ENCODE measurements at places on chromosomes 7 and 10.

DNA sequence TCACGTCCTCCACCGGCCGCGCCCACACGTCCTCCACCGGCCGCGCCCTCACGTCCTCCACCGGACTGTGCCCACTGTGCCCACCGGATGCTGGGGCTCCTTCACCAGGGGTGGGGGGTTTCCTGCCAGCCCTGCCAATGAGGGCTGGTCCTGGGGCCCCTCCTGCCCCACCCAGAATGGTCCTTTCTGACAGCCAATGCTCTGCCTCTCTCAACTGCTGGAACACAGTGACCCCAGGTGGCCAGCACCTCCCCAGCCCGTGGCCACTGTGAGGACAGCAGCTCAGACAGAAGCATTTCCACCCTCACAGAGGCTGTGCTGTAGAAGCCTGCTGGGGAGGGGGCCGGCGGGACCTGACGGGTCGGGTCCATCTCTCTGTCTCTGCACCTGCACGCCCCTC, 90.1 kb upstream of the DNAAF5 start:
- DNase-seq: no peak

- DNase-seq: no peak
Measured at GRCh38 chr7:115965236-115965635, 65.3 kb downstream of the TFEC start.

DNA sequence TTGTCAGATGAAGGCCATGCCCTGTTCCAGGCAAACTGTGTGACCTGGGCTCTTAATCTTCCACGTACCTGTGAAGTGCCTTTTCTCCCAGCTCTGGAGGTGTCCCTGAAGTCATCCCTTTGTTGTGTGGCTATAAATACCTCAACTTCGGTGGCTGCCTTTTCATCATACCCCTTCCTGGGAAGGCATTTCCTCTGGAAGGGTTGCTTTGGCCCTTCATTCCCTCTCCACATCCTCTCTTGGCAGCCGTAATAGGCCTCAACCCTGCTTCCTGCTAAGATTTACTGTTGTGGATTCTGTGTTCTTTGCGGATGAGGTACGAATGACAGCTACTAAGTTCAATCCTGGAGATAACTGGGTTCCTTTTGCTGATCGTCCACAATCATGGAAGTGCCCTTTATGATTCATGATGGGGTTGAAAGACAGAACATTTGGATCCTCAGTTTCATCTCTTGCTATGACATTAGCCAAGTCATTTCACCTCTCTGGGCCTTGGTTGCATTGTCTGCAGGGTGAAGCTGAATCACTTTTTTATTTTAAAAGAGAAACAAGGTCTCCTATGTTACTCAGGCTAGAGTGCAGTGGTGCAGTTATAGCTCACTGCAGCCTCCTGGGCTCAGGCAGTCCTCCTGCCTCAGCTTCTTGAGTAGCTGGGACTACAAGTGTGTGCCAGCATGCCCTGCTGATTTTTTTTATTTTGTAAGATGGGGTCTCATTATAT, 23.6 kb downstream of the FKBP6 start:
- DNase-seq: no peak

GRCh38 chr7:36075561-36075960, 77.5 kb upstream of the EEPD1 start:
- no peak for DNase-seq

GRCh38 chr7:80386686-80387085, 125.2 kb downstream of the GNAT3 start:
- no peak for DNase-seq

GRCh38 chr7:131627735-131628190, 71.3 kb upstream of the PODXL start:
- DNase-seq: no peak

- DNase-seq: no peak
Measured at GRCh38 chr7:20193242-20193777, 23.9 kb downstream of the MACC1 start.

GRCh38 chr7:101960985-101961708, 143.7 kb downstream of the CUX1 start:
- DNase-seq: no peak

- DNase-seq: no peak
Measured at GRCh38 chr7:137160236-137160635, 183.3 kb downstream of the PTN start.

GRCh38 chr7:142855756-142856564, 1.1 kb downstream of the EPHB6 start:
- no peak for DNase-seq

GRCh38 chr7:13179775-13180523, 492.5 kb downstream of the ARL4A start:
- no peak for DNase-seq

DNA sequence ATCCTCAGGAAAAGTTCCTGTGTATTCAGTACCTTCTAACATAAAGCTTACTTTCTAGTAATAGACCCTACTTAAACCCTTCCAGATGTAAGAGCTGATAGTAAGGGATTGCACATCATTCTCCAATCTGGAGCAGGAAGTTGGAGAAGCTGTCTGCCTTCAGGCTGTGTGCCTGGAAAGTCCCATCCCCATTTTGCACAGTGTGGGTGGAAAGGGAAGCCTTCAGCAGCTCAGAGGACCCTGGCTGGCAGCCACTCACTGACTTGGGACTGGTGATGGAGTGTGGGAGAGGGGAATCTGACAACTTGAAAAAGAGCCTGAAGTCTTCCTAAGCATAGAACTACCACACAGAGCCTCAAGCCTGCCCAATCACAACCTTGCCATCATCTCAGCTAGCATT, 164.1 kb upstream of the ADO start:
- DNase-seq: no peak

GRCh38 chr10:128481152-128481840, 355.1 kb upstream of the MKI67 start:
- no peak for DNase-seq

DNA sequence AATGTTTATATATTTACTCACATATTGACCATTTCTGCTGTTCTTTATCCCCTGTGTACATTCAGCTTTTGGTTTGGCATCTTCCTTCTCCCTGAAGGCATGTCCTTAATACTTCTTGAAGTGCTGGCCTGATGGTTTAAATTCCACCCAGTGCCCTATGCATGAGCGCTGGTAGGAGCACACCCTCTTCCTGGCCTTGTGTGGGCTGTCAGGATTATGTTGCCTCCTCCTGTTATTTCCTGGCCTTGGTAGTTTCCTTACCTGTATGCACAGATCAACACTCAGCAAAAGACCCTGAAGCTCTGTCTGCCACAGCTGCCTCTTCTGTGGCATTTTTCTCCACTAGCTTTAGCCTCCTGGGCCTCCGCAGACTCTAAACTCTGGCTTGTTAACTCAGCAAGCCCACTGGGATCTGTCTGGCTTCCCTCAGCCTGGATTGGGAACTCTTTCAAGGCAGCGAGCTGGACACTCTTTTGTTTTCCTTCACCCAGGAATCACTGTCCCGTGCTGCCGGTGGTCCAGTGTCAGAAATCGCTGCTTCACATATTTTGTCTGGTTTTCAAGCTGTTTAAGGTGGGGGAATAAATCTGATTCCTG, 595.2 kb downstream of the SDK1 start:
- no peak for DNase-seq

- DNase-seq: no peak
Measured at GRCh38 chr7:386385-386784, 96.4 kb downstream of the FOXL3 start.

GRCh38 chr10:50501924-50502452, 121.8 kb downstream of the SGMS1 start:
- no peak for DNase-seq

DNA sequence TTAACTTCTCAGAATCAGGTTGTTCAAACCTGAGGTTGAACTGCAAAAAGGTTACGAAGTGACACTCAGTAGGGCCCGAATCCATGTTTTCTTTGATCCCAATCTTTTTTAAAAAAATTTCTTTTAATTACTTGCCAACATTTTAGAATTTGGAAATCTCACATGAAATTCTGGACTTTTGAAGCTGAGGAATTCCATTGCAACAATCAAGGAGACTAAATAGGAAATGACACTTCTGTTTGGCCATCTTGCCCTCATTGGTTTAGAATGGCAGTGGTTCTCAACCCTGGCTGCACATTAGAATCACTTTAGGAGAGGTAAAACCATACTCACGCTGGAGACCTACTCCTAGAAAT, 471 bp upstream of the TOMM7 start:
- no peak for DNase-seq

DNA sequence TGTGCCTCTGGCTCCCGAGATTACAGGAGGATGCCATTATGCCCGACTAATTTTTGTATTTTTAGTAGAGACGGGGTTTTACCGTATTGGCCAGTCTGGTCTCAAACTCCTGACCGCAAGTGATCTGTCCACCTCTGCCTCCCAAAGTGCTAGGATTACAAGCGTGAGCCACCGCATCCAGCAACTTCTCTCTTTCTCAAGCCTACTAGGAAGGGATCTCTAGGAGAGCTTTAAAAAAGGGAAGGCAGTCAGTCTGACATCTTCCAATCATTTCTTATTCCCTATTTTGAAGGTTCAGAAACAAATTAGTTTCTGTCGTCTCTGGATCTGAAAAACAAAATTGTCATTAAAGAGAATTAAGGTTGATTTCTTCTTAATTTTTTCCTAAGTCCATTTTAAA, 2.5 kb upstream of the TMEM26 start:
- no peak for DNase-seq

DNA sequence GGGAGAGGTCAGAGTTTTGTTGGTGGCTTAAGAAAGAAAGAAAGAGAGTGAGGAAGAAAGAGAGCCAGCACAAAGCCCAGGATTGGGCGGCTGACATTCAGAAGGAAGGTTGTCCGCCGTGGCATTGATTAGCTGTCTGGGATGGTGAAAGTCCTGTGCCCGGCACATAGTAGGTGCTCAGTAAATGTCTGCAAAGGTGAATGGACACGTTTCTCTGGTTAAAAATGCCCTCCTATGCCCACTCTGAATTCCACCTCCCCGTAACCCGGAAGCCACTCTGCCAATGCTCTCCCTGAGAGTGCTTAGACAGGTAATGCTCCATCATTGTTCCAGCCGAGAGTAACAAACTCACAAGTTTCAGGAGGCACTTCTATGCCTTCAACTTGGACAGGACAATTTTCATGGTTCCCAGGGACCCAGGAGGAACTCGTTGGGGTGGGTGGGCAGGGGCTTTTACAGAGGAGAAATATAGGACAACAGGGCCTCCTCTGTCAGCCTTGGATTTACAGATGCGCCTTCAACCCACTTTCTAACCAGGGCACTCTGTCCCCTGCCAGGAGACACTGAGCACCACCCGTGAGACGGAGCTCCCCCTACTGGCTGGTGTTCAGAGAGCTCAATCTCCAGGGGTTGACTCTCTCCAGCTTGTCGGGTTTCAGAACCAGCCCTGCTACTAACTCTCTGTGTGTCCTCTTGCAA, 411.5 kb upstream of the ZMIZ1 start:
- DNase-seq: peak; percentile 30

DNA sequence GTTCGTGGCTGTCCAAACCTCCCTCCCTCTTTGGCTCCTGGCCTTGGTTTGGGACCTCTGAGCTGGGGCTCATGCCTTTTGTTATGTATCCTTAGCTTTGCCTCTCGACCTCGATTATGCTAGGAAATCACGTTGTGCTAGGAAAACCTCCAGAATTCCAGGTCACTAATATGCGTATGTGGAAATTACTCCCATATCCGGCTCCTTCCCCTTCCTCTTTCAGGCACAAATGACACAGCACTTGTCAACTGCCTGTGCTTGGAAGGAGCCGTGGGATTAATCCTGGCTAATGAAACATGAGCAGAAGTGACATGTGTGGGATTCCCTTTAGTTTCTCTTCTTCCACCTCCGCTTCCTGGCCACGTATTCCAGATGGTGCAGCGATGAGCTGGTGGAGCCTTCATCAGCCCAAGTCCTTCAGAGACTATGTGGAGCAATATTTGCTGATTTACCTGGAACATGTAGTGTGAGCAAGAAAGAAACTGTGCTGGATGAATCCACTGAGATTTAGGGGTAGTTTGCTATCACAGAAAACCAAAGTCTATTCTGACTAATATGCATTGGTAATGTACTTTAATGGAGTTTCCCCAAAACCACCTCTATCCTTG, 149.2 kb downstream of the REEP3 start:
- no peak for DNase-seq

DNA sequence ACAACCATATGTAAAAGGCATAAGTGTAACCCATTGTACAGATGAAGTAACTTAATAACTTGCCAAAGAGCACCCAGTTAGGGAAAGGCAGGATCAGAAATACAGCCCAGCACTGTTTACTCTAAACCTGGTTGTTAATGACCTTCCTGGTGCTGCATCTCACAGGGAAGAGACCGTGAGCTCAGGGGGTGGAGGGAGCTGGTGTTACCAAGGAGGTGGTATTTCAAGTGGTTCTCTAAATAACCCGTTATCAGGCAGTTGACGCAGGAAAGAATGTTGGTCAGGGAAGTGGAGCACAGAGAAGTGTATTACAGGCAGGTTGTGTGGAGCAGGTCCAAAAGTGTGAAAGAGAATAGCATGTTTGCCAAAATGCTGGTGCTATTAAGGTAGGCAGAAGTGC, 4.4 kb upstream of the ST7 start:
- DNase-seq: no peak

- no peak for DNase-seq
Measured at GRCh38 chr10:56317603-56318002, 43.5 kb downstream of the ZWINT start.

GRCh38 chr10:21494191-21495001, 31.1 kb downstream of the SKIDA1 start:
- peak; percentile 48 for DNase-seq

GRCh38 chr10:133390597-133391248, 3.2 kb upstream of the MTG1 start:
- DNase-seq: peak; percentile 61

Data from GM06990 (cell line).